ENCODE measurements at places on chromosomes 16 and 17.

- no peak for DNase-seq
Measured at GRCh38 chr17:79941088-79942010, 94.3 kb downstream of the TBC1D16 start.

DNA sequence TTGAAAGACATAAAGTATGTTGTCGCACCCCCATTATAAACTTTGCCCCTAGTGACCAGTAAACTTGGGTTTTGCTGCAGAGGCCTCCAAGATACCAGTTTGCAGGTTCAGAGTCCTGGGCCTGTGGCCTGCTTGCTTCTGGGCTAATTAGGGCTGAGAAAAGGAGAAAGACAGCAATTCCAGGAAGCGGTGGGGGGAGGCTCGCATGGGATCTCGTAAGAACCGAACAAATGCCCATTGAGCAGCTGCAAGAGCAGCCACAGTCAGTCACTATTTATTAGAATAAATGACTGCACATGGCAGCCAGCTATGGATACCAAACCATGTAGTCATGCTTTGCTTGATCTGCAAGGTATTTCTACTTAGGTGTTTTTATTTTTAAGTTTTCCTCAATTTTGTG lies 4.9 kb downstream of the SHISA9 start:
- DNase-seq, result no peak

GRCh38 chr17:60640503-60640902 lies 37.1 kb upstream of the BCAS3 start:
- no peak for DNase-seq

GRCh38 chr17:66357037-66357436 lies 54.6 kb downstream of the PRKCA start:
- no peak for DNase-seq

DNA sequence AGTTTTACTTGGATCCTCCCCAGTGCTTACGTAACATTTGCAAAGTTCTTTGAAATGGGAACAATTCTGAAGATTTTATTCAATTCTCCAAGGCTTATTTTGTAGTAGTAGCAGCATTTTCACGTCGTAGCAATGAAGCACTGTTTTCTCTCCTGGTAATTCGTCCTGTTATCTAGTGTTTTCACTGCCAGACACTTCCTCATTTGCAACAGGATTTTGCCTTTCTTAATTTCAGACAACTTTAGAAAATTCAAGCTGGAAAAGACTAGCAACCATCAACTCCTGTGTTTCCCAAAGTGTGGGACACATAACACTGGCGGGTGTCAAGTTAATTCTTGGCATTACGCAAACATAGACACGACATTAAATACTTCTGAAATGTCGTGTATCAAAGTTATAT lies 131.6 kb downstream of the CHD9NB start:
- no peak for DNase-seq

GRCh38 chr17:78892936-78893379 lies 10.0 kb downstream of the CEP295NL start:
- no peak for DNase-seq

- DNase-seq, result no peak
Measured at GRCh38 chr16:57825298-57826044, 23.2 kb upstream of the KIFC3 start.

- DNase-seq, result no peak
Measured at GRCh38 chr16:46649588-46650253, 28.5 kb upstream of the SHCBP1 start.

- no peak for DNase-seq
Measured at GRCh38 chr16:67954421-67955196, 10.7 kb upstream of the LCAT start.

- no peak for DNase-seq
Measured at GRCh38 chr16:22402191-22402590, 27.8 kb upstream of the CDR2 start.

GRCh38 chr17:4898927-4899326 lies 409 bp upstream of the C17orf107 start:
- DNase-seq, result no peak

- DNase-seq, result no peak
Measured at GRCh38 chr17:20825539-20825938, 217.3 kb downstream of the USP22 start.

DNA sequence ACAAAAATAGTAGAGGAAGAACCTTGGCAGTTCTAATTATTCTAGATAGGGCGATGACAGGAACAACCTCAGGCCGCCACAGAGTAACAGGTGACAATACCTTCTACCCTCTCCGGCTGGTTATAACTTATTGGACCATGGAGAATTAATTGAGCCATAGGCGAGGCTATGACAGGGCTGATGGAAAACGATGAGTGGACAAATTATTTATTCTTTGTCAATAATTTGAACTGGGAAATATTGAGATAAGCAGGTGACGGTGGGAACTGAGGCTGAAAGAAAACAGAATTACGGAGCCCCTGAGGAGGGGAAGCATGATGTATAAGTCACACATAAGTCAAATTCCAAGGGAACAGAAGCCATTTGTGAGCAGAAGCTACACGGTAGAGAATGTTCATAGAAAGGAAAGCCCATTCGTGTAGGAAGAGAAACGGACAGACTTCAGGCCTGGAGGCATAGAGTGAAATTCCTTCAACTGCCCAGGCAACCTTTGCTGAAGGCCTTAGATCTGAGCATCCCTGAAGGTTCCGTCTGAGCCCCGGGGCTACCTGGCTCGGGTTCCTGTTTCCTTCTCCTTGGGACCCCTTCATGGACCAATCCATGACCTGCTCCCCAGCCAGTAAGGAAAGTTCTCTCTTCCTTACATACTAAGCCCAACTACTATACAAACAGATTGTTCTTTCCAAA lies 158.1 kb downstream of the MAP2K4 start:
- no peak for DNase-seq

DNA sequence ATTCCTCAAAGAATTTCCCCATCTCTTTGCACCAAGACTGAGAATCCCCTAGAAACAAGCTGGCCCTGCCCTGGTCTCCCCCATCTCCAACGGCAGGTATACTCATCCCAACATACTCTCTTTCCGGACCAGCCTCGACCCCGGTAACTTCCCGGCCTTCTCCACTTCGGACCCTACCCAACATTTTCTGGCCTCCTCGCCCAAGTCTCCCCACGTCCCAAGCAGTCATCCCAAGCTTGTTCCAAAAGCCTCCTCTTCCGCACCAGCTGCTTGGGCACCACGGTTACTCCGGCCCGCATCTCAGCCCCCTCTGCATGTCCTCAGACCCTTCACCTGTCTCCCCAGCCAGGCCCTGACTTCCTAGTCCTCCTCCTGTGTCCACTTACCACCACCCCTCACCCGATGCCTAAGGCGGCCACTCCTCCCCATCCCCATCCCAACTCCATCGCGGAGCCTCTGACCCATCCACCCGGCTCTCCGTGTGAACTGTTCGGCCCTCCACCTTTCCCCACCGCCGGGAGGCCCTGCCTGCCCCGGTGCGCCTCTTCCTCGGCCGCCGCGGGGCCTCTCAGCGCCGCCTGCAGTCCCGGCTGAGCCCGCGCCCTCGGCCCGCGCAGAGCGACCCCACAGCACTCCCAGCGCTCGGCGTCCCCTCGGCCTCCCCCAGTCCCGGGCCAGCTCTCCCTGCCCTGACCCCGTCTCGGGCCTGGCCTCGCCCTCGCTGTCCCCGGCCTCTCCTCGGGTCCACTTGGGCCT lies 994 bp downstream of the PITPNA start:
- DNase-seq, result no peak

DNA sequence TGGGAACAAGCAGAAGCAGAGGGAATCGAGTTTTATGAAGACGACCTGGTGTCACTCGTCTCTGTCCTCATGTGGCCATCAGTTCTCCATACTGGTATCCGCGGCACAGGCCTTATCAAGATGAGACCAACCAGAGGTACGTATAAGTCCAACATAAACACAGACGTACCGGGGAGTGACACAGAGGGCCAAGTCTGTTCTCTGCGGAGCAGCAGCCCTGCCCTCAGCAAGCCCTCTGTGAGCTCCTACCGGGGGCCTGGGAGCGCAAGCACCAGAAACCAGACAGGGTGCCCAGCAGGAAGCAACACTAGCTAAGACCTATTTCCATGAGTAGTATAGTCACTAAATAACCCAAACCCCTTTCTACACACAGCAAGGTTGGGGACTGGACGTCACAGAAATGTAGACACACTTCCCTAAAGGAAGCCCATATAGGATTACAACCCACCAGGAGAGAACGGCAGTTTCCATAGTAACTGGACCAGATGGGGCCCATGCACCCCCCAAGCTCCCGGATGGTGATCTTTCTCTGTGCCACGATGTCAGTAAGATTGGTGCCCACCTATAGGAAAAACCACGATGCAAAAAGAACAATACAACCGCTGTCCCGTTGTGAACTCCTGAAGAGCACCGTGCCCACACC lies 911 bp downstream of the ARL16 start:
- DNase-seq, result no peak

GRCh38 chr17:65978871-65979270 lies 213.1 kb downstream of the CEP112 start:
- peak; percentile 50 for DNase-seq

- DNase-seq, result peak; percentile 71
Measured at GRCh38 chr16:65117811-65118448, 3.9 kb downstream of the CDH11 start.

GRCh38 chr17:81049372-81049911 lies 14.5 kb downstream of the BAIAP2 start:
- DNase-seq, result no peak

GRCh38 chr17:7144213-7144612 lies 29.6 kb upstream of the ASGR2 start:
- no peak for DNase-seq

GRCh38 chr17:46764000-46764708 lies 54.3 kb downstream of the WNT3 start:
- no peak for DNase-seq

GRCh38 chr16:59886021-59886420 lies 1151.9 kb upstream of the GOT2 start:
- peak; percentile 80 for DNase-seq

GRCh38 chr17:69228018-69228417 lies 606 bp downstream of the ABCA10 start:
- no peak for DNase-seq

DNA sequence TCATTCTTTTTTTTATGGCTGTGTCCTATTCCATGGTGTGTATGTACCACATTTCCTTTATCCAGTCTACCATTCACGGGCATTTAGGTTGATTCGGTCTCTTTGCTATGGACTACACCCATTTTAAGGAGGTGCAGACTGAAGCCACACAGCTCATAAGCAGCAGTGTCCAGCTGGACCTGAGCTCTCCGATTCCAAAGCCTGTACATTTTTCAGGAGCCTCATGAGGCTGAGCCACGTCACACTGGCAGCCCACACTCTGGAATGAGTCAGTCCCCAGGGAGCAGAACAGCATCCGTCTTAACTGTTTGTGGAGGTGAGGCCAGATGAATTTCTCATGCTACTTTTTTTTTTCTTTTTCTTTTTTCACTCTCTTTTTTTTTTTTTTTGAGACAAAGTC lies 116.1 kb downstream of the C16orf95 start:
- peak; percentile 99 for DNase-seq

GRCh38 chr16:68994324-68994723 lies 111.1 kb upstream of the HAS3 start:
- DNase-seq, result no peak

- no peak for DNase-seq
Measured at GRCh38 chr17:17403065-17403464, 73.7 kb upstream of the MED9 start.

- no peak for DNase-seq
Measured at GRCh38 chr16:53971616-53972015, 267.7 kb downstream of the FTO start.

DNA sequence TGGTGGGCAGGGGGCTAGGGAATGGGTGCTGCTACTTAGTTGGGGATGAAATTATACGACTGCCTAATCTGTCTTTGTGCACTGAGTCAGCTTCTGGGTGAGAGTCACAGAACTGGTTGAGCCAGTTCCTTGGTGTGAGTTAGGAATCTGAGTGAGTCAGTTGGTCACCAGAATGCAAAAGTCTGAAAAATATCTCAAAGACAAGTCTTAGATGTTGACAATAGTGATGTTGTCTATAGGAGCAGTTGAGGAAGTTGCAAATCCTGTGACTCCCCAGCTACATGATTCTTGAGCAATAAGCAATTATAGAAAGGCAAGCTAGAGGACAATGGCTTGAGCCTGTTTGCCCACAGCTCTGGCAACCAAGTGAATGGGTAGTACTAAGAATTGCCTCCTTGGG lies 399.2 kb downstream of the CNTNAP4 start:
- no peak for DNase-seq

GRCh38 chr16:72856797-72857196 lies 191.1 kb downstream of the ZFHX3 start:
- DNase-seq, result no peak

- DNase-seq, result no peak
Measured at GRCh38 chr16:69017036-69017783, 88.2 kb upstream of the HAS3 start.

DNA sequence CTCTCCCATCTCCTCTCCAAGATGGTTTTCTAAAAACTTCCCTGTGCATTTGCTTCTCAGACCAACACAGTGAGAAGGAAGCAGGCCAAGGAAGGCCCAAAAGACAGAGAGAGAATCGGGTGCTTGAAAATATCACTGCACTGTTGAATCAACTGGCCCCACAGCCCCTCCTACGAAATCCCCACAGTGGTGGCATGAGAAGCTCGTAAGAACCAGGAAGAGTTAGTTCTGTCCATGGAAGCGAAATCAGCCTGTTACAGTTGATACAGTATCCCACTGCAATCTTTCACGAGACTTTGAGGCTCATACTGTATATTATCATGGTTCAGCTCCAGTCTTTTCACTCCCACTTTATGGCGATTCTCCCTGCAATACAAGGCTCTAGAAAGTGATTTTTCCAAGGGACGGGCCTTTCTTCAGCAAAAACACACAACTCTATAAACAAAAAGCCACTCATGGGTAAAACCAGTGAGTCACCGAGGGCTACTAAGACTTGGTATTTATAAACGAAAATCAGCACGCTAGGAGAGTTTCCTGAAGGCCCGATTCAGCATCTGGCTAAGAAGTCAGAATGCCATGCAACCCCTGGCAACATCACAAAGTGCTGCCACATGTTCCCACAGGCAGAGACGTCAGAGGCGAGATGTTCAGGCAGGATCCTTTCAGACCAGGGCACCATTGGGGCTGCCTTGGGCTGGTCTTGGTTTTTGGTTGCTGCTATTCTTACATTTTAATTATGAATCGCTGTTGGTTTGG lies 185.7 kb downstream of the IRX5 start:
- DNase-seq, result peak; percentile 9

- no peak for DNase-seq
Measured at GRCh38 chr16:1050516-1050915, 22.0 kb upstream of the SSTR5 start.

- no peak for DNase-seq
Measured at GRCh38 chr16:47029724-47030123, 56.2 kb upstream of the DNAJA2 start.

GRCh38 chr17:21513012-21513570 lies 136.9 kb downstream of the KCNJ12 start:
- peak; percentile 17 for DNase-seq

GRCh38 chr17:33667052-33667509 lies 374.0 kb upstream of the ASIC2 start:
- no peak for DNase-seq

Measured in fibroblast of skin of left biceps (primary cell).